Pons (tissue), 1 donor: ENCODE measurements at places on chromosomes 4 and X.

DNA sequence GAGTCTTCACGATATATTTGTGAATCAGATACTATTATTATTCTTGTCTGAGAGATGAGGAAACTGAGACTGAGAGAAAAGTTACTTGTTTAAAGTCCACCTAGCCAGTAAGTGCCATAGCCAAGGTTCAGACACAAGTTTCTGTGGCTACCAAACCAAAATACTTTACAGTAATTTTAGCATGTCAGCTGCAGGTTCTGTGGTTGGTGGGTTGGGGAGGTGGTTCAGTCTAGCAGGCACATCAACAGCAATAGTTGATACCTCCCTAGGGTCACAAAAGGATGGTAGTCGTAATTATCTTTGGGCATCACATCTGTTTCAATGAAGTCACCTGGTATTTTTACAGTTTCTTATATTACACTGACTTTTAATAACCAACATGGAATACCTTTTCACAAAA lies 35.6 kb upstream of the EDA2R start:
- no peak for DNase-seq

GRCh38 chr4:7254736-7255487 lies 62.6 kb downstream of the SORCS2 start:
- DNase-seq: no peak

GRCh38 chr4:112222219-112222955 lies 9.2 kb upstream of the AP1AR start:
- no peak for DNase-seq

- DNase-seq: no peak
Measured at GRCh38 chr4:9976781-9977180, 44.5 kb downstream of the SLC2A9 start.

DNA sequence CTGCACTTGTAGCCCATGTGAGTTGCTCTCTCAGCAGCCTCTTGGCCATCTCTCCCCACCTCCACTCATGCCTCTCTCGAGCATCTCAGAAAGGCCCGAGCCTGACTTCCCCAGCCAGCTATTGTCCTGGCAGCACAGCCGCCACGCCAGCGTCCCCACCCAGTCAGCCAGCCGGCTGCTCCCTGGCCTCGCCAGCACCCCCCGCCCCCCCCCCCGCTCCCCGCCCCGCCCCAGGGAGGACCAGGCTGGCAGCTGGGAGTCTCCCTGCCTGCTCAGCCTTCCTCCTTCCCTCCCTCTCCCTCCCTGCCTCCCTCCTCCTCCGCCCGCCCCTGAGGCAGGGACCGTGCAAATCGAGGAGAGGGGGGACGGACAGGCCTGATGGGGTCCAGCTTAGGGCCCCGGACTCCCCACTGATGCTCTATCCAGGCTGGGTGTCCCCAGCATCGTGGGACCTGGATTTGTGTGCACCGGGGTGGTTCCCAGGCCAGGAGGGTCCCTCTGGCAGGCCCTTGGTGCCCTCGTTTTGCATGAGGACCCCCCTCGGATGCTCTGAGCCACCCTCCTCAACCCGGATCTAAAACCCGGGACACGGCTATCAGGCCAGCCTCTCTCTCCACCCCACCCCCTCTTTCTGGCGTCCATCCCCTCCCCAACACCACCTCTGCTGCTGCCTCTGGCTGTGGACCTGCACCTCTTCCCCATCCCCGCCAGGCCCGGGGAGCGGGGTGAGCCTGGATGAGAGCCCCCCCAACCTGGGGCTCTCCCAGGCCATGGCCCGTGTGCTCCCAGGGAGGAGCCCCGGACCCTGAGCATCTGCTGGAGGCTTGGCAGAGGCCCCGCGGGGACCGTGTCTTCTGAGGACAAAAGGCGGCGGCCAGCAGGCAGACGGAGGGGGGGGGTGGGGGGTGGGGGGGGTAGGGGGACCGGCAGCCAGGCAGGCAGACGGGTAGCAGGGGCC lies at the start of gene GPR173:
Gene GPR173 (plus strand): TSS at position 621 of the 958 bp plus-strand sequence. CDS start 27,833 bp downstream, outside the sequence.
- peak; percentile 70 for DNase-seq

- DNase-seq: no peak
Measured at GRCh38 chr4:122619611-122620010, 1.3 kb downstream of the IL21 start.

- no peak for DNase-seq
Measured at GRCh38 chr4:55819634-55820033, at the start of gene EXOC1L. EXOC1L (plus strand) TSS chr4:55819790; CDS start chr4:55820027, 237 bp downstream.

DNA sequence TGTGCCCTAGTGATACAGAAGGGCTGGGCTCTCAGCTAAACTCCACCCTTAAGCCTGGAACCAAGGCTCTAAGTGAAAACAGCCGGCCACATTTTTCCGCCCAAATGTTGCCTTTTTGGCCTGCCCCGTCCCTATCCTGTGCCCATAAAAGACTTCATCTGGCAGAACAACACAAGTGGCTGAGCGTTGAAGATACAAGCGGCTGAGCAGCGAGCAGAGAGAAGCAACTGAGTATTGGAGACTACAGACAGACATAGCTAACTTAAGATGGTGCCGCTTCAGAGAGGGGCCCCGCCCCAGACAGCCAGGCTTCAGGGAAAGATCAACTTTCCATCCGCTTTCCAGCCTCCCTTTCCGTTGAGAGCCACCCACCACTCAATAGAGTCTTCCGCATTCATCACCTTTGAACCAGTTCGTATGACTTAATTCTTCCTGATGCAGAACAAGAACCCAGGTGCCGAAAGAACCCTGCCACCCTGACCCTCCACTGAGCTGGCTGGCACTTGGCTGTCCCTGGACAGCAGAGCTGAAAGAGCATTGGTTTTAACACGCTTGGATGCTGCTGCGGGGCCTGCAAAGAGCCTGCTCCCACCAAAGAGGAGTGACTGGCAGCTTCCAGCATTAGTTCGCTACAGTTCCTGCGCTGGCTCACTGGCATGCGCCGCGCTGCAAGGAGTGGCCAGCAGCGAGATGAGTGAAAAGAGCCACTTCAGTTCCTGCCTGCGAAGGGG lies 853.2 kb upstream of the INTU start:
- no peak for DNase-seq

- peak; percentile 42 for DNase-seq
Measured at GRCh38 chr4:85826060-85826678, 351.2 kb downstream of the ARHGAP24 start.

DNA sequence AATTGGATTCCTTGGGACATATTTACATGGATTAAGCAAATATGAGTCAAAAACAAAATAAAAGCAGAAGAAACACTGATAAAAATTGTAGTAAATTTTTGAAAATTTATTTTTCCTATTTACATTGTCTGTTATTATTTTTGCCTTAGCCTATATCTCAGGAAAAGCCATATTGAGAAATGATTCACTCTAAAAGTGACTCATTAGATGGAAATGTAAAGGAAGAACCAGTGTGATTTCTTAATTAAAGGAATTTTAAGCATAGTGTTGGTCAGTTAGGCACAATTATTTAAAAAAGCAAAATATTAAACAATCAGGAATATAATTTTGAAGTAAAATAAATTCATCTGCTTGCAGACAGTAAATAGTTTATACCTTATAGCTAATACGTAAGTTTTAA lies 167.4 kb upstream of the NAP1L5 start:
- no peak for DNase-seq

- DNase-seq: peak; percentile 91
Measured at GRCh38 chr4:184805462-184806228, 20.1 kb downstream of the ACSL1 start.

- DNase-seq: peak; percentile 39
Measured at GRCh38 chrX:40105835-40106675, 8.3 kb upstream of the BCOR start.

GRCh38 chrX:124212622-124213021 lies 119.8 kb upstream of the TEX13D start:
- DNase-seq: no peak

DNA sequence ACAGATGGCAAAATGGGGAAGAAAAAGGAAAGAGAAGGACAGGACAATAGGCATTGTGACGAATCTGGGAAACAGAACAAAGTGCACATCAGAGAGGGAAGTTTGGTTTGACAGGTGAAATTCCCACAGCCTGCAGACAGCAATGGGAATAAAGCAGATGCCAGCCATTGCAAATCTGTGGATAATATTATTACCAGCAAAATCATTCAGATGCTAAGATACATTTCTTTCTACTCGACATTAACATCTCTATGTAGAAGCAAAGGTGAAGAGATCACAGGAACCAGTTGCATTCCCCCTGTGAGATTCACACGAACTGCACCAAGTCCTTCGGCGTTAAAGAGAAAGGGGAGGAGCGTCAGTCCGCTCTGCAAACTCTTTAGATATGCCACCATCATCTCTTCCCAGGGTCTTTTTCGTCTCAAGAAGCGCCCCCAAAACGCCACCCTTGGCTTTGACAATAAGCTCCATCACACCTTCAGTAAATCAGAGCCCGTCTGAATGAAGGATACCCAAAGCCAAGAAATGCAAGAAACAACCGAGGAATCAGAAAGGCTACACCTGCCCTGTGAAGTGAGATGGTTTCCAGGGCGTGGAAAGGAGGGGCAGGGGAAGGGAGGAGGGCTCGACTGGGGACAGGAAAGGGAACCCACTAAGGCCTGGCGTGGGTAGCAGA lies 1.9 kb downstream of the NEUROG2 start:
- no peak for DNase-seq

GRCh38 chr4:15832523-15833451 lies 54.7 kb downstream of the CD38 start:
- DNase-seq: no peak

- no peak for DNase-seq
Measured at GRCh38 chrX:72020204-72020603, 109.6 kb downstream of the NHSL2 start.

- DNase-seq: no peak
Measured at GRCh38 chr4:7428261-7429068, 6.3 kb downstream of the PSAPL1 start.

DNA sequence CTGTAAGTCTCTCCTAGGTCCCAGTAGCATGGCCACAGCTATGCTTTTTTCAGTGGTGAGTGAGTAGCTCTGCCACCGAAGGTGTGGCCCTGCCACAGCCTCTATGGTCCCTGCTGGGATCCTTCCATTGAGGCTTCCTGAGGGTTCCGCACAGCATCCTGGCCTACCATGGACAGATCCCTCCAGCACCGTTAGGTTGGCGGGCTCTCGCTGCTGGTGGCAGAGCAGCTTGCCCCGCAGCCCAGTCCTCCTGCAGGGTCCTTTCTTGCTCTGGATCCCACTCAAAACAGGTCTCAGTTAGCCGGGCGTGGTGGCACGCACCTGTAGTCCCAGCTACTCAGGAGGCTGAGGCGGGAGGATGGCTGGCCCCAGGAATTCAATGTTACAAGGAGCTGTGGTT lies 2.4 kb upstream of the PDZD4 start:
- no peak for DNase-seq

DNA sequence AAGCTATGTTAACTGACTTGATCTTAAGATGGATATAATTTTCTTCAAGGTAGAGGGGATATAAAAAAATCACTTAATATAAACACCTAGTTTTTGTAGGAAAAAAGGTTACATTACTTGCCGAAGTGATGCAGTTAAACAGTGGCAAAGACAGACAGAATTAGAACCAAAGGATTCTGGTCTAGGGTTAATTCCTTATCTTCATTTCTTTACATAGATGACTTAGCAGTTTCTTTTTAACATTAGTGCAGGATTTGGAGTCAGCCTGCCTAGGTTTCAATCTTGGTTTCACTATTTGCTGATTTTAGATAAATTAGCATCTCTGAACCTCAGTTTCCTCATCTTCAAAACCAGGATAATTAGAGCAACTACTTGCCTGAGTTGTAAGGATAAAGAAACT lies 14.3 kb downstream of the ZAR1 start:
- DNase-seq: no peak

DNA sequence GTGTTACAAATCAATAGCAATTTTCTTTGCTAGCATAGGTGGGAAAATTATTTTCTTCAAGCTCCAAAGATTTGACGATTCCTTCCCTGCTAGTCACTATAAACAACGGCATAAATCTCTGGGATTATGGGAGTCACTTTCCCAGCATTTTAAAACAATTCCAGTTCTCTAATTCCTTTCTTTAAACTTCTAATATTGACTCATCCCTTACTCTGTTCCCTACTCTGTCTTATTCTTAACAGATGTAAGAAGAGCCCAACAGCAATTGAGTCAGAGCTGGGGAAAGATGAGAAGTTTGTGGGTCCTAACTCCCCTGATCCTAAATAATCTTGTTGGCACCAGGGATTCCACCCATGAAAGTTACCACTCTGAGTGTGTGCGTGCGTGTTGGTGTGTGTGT lies 47.4 kb upstream of the IL21 start:
- DNase-seq: no peak

DNA sequence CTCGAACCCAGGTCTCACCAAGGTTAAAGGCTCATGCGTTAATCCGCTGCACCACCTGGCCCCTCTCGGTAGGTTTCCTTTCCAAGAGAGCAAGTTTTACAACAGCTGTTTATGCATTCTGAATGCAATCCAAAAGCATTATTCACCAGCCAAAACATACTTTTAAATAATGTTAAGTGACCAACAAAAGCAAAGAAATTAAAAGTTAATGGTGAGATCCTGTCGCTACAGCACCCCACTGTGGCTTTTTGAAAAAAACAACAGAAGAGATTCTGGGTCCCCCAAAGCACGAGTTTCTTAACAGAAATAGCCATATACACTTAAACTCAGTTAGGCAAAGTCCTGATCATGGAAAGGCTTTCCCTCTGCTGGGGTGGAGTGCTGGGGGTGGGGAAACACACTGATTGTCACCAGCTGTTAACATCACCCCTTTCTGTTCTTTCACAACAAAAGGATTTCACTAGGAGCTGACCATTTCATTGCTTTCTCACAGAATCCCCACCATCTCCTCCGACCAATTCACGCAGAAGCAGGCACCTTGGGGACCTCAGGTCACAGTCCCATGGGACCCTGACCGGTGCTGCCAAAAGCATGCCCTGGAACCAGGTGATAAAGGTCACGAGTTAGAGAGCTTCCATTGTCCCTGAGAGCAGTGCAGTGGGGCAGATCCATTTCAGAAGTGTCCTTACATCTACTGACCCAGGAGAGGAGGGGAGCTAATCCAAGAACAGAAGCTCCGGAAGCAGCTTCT lies 51.2 kb downstream of the ZNF827 start:
- DNase-seq: peak; percentile 72

- DNase-seq: no peak
Measured at GRCh38 chr4:16122784-16123183, 39.0 kb upstream of the PROM1 start.

- DNase-seq: no peak
Measured at GRCh38 chr4:172750910-172751309, 417.7 kb upstream of the GALNT7 start.
